ENCODE measurements at places on chromosomes 2 and 18.

- no peak for DNase-seq
Measured at GRCh38 chr18:22789600-22789999, 143.5 kb upstream of the RBBP8 start.

- no peak for DNase-seq
Measured at GRCh38 chr2:127256381-127256780, 36.3 kb upstream of the CYP27C1 start.

DNA sequence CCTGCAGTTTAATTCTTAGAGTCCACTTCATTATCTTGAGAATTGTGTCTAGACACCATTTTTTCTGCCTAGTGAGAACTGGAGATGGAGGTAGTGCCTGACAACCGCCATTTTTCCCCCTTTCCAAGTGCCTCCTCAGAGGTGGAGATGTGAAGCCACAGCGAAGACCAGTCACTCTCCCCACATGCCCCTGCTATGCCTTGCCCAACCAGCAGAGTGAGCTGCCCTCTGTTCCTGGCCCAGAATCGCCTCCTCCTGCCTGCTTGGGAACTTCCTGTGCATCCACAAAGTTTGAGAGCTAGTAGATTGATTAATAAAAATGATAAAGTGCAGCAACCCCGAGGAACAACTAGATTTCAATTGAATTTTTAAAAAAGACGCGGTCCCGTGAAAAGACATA lies 123.3 kb downstream of the CLIP4 start:
- DNase-seq, result peak; percentile 71

DNA sequence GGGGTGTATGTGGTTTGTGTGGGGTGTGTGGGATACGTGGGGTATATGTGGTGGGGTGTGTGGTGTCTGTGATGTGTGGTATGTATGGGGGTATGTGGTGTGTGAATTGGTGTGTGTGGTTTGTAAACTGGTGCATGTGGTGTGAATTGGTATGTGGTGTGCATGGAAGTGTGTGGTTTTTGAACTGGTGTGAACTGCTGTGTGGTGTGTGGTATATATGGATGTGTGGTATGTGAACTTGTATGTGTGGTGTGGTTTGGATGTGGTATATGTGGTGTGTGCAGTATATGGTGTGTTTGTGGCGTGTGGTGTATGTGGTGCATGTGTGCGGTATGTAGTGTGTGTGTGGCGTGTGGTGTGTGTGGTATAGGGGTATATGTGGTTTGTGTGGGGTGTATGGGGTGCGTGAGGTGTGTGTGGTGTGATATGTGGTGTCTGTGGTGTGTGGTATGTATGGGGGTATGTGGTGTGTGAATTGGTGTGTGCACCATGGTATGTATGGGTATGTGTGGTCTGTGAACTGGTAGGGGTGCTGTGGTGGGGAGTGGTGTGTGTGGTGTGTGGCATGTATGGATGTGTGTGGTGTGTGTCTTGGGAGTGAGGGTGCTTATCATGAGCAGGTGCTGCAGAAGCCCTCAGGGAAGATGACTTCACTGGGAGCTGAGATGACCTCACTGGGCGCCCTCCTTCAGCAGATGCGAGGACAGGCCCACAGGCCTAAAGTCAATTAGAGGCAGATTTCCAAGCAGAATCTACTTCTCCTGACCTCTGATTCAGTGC lies 209.6 kb upstream of the TNP1 start:
- no peak for DNase-seq

DNA sequence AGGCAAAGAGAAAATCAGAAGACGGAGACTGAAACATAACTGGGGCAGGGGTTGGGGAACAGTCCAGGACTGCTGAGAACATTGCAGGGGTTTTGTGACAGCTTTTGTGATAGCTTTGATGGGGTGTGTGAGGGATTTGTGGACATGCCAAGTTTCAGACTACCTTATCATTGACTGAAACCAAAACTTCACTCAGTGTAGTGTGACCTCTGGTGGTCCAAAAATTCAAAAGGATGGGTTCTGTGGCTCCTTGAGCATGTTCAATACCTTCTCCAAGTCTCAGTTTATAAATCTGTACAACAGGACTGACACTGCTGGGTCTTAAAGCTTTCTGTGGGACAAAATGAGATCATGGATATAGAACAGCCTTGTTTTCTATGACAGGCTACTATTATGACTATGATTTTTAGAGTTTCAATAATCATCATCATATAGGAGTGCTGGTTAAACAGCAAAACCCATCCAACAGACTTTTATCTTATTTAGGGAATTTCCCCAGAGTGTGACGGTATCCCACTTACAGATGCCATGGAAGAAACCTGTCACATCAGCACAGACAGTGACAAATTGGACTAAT lies 259.2 kb upstream of the SLC14A2 start:
- no peak for DNase-seq

DNA sequence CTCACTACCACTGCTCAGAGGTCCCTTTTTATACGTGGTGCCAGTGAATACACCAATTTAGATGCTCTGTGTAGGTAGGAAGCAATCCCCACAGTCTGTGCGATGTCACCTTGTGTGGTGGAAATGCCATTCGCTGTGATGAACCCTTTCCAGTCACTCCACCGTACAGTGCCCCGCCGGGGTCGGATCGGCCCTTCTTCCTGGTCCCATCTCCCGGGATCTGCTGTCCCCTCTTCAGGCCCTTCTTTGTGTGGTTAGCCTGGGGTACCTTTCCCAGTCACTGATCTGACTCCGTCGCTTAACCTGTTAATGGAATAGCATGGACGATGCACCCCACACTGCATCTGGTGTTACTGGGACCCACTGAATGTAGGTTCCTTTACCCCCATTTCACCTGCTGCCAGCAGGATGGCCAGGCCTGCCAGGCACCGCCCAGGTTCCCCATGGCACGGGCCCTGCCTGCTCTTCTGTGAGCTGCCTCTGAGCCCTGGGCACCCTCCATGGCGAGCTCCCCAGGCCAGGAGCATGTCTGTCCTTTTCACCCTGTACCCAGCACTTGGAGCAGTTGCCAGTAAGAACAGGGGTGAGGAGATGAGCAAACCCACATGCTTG lies 18.0 kb downstream of the TWIST2 start:
- DNase-seq, result no peak

DNA sequence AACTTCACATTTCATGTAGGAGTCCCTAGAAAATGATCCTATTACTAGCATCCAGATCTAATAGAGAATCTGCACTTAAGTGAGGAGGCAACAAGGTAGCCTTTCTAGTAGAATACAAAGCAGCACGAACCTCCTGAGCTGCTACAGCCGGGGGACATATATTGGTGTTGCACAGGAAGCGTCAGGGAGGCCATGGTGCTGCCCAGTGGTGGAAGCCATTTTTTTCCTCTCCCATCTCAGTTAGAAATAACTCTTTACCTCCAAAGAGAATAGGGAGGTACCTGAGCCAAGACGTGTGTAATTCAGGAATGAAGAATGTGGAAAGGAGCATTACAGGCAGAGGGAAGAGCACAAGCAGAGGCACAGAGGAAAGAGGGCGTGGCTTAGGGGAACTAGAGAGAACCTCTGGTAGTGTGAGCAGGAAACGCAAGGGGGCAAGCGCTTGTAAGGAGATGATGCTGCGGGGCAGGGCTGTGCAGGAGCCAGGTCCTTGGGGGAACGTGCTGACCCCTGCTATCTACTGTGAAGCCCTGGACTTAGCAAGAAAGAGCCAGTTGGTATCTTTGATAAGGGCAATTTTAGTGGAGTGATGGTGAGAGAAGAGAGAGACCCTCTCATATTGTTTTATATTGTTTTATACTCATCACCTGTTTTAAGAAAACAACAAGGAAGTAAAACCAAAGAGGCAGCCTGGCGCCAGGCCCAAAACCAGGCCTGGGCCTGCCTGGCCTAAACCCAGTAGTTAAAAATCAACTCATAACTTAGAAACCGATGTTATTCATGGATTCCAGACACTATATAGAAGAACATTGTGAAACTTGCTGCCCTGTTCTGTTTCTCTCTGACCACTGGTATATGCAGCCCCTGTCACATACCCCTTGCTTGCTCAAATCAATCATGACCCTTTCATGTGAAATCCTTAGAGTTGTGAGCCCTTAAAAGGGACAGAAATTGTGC lies 50.0 kb upstream of the TTC39C start:
- no peak for DNase-seq

GRCh38 chr18:62413206-62413605 lies 88.1 kb downstream of the TNFRSF11A start:
- DNase-seq, result no peak

DNA sequence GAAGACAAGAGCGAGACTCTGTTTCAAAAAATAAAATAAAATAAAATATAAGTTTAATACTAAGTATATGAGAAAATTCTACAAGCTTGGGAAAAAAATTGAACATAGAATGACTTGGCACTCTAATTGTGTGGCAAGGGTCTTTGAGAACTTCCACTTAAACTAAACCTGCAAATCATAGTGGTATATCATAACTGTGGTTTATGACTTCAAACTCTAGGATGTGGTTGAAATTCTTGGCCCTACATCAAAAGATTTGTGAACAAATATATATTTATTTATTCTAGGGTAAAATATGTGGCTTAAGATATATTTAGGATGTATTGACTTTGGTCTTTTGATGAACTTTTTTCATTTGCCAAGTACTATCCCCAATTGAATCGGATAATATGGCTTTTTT lies 3.1 kb upstream of the FAM171B start:
- peak; percentile 40 for DNase-seq

DNA sequence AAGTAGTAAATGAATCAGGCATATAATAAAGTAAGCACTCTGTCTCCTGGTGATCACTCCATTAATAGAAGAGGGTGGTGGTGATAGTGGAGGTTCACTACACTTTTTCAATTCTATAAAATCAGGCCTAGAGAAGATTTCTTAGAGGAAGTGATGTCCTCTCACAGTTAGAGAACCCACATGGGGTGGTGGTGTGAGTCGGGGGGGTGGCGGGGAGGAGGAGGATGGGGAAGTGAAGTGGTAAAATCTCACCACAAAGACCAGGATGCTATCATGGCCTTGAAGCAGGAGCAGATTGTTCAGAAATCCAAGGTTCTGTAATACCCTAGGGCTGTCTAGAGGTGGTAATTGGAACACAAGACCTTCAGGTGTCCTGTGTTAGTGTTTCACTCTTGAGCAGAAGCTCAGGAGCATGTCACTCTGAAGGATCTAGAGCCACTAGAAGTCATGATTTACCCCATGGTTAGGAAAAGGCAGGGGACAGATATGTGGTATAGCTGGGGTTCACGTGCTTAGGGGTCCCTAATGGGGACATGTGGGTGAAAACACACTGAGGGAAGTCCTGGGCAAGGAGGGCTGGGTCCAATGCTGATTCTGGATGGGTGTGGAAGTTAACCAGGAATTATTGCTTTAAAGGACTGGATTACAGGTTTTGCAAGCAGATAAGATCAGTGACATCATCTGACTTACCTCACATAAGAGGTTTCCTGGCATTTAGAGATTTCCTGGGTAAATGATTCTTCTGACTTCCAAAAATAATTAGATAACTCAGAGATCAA lies 31.0 kb downstream of the RNF125 start:
- DNase-seq, result peak; percentile 37

- DNase-seq, result no peak
Measured at GRCh38 chr2:201984800-201985525, 48.7 kb upstream of the FZD7 start.

GRCh38 chr2:186059096-186059495 lies 320.5 kb downstream of the FSIP2 start:
- DNase-seq, result peak; percentile 47

DNA sequence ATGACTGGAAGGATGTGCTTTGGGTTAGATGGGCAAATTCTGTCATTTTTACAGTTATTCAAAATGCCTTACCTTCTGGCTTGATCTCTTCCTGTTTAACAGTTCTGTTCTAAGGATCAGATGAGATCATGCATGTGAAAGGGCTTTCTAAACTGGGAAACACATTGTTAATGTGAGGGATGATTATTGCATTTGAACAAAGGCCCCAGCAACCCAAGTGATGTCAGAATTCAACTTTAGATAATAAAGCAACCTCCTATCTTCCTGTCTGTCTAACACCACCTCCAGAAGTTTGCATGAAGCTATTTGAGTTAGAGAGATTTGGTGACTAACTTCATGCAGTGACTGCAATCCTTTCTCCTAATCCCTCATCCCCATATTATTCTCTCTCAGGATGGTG lies 77.8 kb upstream of the B3GNT2 start:
- no peak for DNase-seq

DNA sequence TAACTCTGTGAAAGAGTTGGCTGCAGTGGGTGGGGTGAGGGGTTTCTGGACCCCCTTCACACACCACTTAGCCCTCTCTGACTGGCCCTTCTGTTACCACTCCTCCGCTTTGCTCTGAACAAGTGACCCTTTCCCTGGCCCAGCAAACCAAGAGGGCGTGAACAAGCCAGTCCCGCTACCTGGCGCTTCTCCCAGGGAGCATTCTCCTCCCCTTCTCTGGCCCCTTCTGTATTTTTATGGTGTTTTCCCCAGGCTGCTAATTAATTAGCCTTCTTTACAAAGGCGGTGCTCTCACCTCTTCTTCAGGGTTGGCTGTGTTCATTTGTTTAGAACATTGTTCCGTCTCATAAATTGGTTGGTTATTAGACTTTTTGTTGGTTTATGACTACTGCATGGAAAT lies 180.1 kb downstream of the MGAT5 start:
- no peak for DNase-seq

DNA sequence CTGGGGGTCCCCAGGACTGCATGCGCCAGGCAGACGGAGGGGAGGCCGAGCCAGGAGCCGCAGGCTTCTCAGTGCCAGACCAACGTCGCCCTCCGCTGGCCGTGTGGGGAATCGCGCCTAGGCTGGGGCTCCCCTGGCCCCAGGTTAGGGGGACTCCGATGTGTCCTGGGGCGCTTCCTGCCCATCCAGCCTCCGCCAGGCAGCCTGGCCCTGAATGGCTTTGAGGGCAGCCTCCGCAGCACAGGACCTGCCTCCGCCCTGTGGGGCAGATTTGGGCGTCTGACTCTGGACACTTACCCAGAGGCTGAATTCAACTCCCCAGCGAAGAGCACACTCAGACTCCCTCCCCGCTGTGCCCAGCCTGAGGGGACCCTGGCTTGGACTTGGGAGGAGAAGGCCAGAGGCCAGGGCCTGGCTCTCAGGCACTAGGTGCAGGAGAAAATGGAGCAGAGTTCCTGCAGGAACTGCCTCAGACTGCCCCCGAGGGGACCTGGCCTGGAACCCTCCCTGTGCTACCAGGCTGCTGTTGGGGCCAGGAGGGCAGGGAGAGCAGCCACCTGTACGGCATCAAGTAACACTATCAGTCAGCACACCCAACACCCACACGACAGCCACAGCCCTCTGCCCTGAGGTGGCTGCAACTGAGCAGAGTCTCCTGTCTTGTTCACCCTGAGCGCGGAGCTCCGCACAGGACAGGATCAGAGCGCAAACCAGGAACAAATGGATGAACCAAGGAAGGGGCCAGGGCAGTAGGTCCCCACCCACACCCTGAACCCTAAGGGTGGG lies 597 bp upstream of the TEKT4 start:
- DNase-seq, result peak; percentile 32

- peak; percentile 19 for DNase-seq
Measured at GRCh38 chr18:41842886-41843285, 112.1 kb upstream of the PIK3C3 start.

DNA sequence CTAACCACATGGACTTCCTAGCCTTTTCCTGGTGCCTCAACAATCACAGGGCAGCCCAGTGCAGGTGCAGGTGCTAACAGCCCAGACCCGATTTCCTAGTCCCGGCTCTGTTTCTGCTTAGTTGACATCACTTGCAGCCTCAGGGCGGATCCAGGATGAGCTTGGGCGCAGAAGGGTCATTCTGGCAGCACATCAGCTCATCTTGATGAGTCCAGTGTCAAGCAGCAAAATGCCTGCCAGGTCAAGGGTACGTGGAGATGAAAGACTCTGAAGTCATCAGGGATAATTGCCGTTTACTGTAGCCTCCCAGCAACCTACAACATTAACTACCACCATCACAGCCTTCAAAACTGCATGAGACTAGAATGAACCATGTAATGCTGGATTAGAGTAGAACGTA lies 39.4 kb upstream of the EFHD1 start:
- DNase-seq, result no peak
